Activated CD4-positive, alpha-beta T cell treated with anti-CD3 and anti-CD28 coated beads for 4 hours (primary cell): ENCODE measurements at places on chromosomes 12 and 14.

GRCh38 chr14:21263284-21264024 lies 5.8 kb downstream of the HNRNPC start:
- peak; percentile 22 for DNase-seq

- DNase-seq, result no peak
Measured at GRCh38 chr14:35140718-35141581, 18.6 kb downstream of the PRORP start.

GRCh38 chr12:103833095-103833775 lies 7.8 kb downstream of the NT5DC3 start:
- DNase-seq, result no peak

DNA sequence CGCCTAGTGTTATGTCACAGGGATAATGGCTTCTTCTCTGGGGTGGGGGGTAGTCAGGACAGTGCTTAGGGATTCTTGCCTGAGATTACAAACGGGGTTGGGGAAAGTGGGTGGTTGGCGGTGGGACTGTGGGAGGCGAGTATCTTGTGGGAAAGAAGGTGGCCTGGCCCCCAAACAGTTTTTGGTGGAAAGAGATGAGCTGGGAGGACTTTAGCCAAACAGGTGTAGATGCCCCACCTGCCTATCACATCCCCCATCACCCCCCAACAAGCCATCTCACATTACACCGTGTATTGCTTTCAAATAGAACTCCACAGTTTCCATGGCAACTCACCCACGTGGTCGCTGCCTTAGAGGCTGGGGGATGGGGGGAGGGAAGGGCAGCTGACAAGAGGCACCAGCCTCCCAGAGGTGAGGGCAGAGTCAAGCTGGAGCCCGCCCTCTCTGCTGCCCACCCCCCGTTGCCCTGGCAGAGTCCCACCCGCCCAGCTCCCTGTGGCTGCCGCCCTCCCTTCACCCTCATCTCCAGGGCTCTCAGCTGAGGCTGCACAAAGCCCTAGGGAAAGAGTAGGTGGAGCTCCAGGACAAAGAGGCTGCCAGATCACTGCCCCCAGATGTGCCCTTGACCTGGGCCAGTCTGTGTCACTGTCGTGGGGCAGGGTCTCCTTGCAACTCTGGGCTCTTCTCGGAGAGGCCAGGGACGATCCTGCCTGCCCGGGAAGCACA lies 98.3 kb downstream of the LRRC74A start:
- peak; percentile 33 for DNase-seq

DNA sequence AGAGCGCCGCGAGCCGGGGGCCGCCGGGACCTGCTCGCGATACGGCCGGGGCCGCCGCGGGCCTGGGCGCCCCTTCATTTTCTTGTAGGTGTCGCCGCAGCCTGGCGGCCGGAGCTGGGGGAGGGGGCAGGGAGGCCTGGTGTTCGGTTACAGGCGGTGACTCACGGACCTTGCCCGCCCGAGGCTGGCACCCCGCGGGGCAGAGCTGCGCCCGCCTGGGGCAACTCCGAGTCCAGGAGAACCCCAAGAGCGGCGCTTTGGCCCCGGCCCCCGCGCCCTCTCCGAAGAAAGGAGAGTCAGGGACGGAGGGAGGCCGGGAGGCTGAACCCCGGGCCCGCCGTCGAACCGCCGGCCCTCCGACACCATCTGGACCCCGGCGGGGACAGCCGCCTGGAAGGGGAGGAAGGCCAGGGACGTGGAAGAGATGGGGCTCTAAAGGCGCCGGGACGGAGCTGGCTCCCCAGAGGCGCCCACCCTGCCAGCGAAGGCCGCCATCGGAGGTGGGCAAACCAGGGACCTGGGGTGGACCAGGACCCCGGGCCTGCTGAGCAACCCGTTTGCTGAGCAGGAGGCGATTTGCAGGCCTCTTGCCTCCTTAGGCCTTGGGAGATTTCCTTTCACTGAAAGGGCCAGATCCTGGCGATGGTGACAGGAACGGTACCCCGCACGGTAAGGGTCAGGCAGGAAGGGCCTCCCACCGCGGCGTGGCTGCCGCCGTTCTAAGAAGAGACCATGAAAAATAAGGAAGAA lies 843 bp upstream of the NUAK1 start:
- peak; percentile 13 for DNase-seq

DNA sequence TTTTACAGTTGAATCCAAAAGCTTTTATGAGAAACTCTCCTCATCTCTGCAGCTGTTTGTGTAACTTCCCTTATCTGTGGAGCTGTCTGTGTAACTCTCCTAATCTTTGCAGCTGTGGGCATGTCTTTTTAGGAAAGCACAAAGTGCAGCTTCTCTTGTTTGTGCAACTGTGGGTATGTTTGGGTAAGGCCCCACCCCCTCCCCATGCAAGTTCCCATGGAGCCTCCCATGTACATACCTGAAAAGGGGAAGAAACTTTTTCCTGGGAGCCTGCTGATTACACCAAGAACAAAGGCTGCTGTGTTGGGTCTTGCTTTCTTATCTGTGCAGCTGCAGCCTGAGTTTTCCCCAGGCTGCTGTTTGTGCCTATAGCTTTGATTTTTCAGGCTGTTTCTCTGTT lies 42.7 kb upstream of the CDKN3 start:
- DNase-seq, result no peak

GRCh38 chr14:38257507-38257906 lies 1.6 kb upstream of the CLEC14A start:
- no peak for DNase-seq

DNA sequence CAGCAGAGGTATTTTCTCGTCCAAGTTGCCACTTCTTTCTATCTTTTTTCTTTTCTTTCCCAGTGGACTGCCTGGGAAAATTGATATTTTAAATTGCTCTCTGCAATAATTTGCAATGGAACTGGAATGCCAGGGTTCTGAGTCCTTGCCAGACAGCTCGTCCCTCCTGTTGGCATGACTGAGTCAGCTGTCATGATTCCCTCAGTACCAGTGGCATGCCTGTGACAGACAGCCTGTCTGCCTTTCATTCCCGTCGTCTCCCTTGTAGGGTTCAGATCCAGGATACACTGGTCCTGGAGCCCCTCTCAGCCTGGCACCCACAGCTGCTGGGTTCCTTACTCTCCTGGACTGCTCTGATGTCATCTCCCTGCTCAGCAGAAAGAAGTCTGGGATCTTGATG lies 84.8 kb downstream of the PTPN11 start:
- no peak for DNase-seq

DNA sequence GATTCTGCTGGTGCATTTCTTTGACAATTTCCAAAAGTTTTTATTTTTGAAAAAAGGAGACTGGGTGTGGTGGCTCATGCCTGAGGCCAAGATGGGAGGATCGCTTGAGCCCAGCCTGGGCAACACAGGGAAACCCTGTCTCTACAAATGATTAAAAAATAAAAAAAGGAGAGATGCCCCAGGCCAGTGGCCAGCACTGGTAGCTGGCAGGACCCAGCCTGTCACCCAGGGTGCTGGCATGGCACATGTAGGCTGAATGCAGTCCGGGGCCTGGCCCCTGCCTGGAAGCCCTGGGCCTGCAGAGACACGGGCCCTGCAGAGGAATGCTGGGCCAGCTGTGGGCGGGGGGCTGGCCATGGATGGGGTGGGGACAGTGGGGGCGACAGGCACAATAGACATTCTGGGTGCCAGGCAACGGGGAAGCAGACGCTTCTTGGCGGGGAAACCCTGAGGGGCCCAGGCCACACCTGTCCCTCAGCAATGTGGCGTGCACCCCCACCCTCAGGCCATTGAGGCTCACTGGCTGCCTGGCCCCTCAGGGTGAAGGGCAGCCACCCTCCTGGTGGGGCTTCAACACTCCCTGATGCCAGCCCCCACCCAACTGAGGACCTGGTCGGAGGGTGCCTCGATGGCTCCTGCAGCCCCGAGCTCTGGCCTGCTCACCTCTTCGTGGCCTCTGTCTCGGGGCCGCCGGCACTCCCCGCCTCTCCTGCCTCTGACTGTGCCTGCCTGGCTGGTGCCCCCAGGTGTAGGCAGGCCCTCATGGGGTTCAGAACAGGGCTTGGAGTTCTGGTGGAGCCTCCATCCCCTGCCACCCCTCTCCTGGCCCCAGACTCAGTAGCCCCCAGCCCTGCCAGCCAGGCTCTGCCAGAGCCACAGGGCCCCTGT lies 12.1 kb downstream of the TRMT61A start:
- DNase-seq, result no peak

GRCh38 chr14:62409626-62410300 lies 635.5 kb downstream of the KCNH5 start:
- no peak for DNase-seq

- no peak for DNase-seq
Measured at GRCh38 chr14:36067428-36068187, 108.9 kb downstream of the PTCSC3 start.

DNA sequence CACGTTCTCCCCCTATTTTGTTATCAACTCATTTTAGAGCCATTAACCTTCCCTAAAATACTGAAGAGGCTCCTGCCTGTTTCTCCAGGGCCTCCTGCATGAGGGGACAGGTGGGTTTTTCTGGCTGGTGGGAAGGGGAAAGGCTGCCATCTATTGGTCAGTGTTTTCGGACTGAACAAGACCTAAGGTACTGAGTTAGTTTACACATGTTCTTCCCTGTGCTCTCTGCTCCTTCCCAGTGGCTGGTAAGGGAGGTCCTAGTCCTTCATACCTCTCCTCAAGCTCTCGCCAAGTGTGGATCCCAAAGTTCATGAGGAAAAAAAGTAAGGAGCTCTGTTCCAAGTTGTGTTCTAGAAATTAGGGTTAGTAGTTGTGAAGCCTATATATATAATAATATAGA lies 357.5 kb downstream of the FSCB start:
- DNase-seq, result no peak

- no peak for DNase-seq
Measured at GRCh38 chr12:89280833-89281538, 71.3 kb downstream of the DUSP6 start.

DNA sequence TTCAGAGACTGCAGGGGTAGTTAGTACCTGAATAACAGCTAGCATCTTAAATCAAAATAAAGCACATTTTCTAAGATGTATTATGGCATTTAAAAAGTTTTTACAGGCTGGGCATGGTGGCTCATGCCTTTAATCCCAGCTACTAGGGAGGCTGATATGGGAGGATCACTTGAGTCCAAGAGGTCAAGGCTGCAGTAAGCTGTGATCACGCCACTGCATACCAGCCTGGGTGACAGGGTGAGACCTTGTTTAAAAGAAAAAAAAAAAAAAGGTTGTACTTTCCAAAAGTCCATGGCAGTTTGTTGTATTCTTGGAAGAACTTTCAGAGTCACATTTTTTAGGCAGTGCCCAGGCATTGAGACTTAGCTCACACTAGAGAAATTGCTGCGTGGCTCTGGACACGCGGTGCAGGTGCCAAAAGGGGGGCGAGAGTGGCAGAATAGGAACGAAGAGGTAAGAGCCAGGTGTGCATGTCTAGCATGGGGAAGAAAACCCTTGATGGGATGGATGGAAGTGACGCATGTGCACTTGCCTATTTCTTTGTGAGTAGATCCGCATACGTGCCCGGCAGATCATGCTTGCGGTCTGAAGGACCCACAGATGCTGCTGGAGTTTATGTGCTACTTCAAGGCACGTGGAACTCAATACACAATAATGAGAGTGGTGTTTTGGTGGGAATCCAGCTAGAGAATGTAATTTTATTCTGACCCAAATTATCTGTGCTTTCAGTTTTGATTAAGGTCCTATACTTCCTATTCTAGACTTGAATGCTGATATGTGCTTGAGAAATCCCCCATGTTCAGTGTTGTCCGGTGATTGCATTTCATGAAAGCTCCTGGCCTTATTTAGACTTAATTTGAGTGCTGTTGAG lies 11.9 kb downstream of the ANKRD13A start:
- DNase-seq, result no peak

GRCh38 chr14:86961106-86961716 lies 1031.8 kb downstream of the GALC start:
- no peak for DNase-seq

- DNase-seq, result no peak
Measured at GRCh38 chr14:94367347-94368242, 20.8 kb downstream of the SERPINA1 start.

DNA sequence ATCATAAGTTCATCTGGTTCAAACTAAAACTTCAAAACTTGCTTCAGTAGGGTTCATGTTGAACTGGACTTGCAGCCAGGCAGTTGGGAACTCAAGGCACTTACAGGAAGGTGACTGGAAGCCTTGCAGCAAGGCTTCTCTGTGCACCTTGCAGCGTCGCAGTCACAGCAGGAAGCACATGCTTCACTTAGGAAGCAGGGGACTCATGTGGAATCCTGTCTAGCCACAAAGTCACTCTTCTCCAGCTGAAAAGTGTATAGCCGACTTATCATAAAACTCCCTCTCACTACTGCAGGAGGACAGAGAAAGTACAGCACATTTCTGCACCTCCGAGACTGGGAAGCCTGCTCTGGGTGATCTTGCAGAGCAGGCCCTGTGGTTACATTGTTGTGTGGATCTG lies 114.0 kb upstream of the PRB2 start:
- DNase-seq, result no peak

GRCh38 chr14:52078721-52079120 lies 9.9 kb upstream of the NID2 start:
- DNase-seq, result no peak

DNA sequence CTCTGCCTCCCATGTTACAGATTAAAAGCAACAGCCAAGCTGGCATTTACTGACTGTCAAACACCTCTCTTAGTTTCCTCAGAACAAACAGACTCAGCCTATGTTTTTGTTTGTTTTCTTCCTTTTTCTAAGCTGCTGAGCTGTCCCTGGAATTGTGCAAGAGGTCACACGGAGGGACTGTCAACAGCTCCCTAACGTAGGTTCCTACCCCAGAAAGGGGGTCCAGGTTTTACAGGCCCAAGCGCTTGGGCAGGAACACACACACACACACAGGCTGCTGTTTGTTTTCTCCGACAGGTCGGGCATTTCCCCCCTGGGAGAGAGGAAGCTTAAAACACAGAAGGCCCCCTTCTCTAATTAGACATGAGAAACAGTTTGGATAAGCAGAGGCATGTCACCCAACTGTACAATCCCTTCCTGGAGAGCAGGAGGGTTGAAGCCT lies 739.6 kb upstream of the TBX3 start:
- no peak for DNase-seq

- DNase-seq, result no peak
Measured at GRCh38 chr12:13347241-13348043, 150.9 kb downstream of the EMP1 start.

DNA sequence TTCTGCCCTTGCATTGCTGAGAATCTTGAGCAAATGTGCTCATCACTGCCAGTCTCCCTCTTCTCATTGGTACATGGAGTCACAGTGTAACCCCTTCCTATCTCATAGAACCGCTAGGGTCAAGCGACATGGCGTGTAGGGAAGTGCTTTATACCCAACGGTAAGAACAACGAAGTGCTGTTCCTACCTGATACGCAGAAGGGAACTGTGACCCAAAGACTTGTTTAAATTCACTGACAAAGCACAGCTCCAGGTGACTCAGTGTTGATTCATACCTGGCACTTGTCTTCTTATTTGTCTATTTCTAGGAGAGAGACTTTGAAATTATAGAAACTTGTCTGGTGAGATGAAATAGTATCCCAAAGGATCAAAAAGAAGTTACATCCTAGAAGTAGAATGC lies 53.7 kb downstream of the FBXL14 start:
- no peak for DNase-seq
